ENCODE measurements at places on chromosomes 5 and 9.
A peak's percentile ranks its signal among the peaks of the same experiment; 100 is the strongest.

GRCh38 chr9:122777935-122778627 is 10.7 kb upstream of the OR5C1 start:
- DNase-seq, result no peak

GRCh38 chr5:62460578-62460983 is 48.0 kb downstream of the IPO11 start:
- no peak for DNase-seq

DNA sequence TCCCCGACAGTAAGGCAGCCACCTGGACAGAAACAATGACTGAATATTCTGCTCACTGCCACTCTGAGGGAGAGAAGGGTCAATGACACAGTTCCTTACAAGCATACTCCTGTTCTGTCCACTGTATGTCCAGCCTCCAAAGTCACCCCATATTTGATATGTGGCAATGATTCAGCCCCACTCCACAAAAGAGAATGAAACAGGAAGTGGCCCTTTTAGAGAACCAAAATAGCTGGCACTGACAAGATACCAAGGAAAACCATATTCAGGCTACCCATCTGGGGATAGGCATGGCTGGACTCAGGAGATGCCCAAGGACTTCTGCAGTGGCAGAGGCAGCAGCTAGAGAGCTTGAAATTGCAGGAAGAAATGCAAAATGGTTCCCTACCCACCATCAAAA is 12.8 kb upstream of the GFRA3 start:
- DNase-seq, result no peak

DNA sequence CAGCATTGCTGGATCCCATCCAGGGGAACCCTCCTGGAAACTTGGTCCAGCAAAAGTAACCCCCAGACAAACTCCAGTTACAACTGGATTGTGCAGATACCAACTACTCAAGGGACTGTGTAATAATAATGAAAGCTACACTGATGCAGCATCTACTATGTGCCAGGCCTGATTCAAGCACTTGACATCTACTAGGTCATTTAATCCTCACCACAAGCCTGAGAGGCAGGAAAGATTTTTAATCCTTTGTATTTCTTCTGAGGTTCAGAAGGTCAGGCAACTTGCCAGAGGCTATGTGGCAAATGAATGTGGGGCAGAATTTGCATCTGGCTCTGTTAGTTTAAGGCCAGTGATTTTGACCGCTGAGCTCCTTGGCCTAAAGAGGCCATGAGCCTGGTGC is 29.5 kb upstream of the FOXI1 start:
- DNase-seq, result no peak

DNA sequence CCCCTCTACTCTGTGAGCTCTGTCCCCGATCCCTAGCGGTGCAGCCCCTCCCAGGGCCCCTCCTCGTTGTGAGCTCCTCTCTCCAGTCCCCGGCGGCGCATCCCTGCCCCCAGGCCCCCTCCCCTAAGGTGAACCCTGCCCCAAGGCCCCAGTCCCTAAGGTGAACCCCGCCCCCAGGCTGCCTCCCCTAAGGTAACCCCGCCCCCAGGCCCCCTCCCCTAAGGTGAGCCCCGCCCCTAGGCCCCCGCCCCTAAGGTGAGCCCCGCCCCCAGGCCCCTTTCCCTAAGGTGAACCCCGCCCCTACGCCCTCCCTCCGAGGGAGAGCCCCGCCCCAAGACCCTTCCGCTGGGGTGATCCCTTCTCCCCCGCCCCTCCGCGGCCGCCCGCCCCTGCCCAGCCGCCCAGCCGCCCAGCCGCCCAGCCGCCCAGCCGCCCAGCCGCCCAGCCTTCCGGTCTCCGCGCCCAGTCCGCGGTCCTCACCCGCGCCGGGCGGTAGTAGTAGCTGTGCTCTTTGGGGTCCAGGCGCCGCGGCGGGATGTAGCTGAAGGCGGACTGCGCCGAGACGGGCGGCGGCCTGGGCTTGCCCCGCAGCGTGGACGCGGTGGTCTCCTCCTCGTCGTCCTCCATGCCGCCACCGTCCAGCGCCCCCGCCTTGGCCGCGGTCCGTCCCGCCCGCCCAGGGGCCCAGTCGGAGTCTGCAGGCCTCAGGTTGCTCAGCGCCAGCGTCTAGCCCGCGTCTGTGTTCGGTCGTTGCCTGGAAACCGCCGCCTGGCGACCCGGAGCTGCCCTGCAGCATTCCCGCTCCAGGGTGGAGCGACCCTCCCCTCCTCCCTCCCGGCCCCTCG is at the start of gene CFAP90:
Gene CFAP90, minus strand, starts transcription at position 739 of the 845 bp plus-strand sequence. Its CDS starts 112 bp downstream, at position 627.
- peak; percentile 8 for DNase-seq

GRCh38 chr9:113219969-113220368 is 1.1 kb downstream of the FKBP15 start:
- peak; percentile 14 for DNase-seq

DNA sequence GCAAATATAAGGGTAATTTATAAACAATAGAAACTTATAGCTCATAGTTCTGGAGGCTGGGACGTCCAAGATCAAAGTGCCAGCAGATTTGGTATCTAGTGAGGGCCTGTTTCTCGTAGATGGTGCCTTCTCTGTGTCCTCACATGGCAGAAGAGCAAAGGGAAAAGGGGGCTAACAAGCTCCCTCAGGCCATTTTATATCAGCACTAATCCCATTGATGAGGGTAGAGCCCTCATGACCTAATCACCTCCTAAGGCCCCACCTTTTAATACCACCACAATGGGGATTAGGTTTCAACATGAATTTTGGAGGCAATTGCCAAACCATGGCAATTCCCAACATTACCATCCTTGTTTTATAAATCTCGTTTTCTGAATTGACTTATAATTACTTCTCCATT is 259.8 kb downstream of the ARRDC3 start:
- no peak for DNase-seq

GRCh38 chr9:110303133-110303532 is 34.5 kb downstream of the TXNDC8 start:
- no peak for DNase-seq

- DNase-seq, result no peak
Measured at GRCh38 chr5:38463634-38464521, 92.6 kb downstream of the LIFR start.

DNA sequence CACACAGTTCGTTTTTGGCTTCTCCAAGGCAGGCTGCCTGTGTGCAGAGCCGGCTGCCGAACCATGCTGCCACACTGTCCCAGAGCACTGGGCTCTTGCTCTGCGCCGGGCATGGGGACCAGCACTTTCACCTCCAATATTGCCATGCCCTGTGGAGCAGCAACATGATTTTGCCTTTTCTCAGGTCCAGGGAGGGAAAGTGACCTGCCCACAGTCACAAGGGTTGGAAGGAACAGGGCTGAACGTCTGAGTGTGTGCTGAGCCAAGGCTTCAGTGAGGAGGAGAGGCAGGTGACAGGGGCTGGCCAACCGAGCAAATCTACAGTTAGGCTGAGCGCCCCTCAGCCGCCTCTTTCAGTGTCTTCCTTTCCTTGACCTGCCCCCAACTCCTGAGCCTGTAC is 34.0 kb upstream of the SYNPO start:
- DNase-seq, result no peak

- no peak for DNase-seq
Measured at GRCh38 chr9:18834740-18835361, 198.2 kb downstream of the SAXO1 start.

- no peak for DNase-seq
Measured at GRCh38 chr9:99296291-99296951, 74.3 kb downstream of the SEC61B start.

DNA sequence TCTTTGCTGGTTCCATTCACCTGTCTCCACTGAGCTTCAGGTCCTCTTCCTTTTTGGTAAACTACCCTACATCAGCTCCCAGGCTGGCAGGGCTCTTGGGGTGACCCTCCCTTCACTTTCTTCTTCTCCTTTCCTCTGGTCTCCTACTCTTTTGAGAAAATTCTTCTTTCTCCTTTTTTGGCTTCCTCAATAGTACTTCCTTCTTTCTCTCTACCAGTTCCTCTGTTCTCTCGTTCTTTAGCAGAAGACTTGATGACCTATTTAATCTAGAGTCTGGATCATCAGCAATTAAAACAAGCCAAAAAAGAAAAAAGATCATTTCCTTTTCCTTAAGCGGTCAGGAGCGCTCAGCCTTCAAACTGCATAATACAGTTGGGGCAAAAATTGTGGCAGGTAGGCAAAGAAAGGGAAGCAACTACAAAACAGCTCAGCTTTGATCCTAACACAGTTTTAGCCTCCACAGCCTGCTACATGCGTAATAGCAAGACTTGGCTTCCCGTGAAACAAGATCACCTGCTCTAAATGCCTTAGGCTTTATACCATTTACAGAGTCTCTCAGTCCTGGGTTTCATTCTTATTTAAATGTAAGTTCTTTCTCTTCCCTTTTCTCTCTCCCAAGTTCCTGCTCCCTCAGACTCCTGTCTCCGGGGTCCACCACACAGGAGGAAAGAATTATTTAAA is 14.0 kb upstream of the GSN start:
- no peak for DNase-seq

DNA sequence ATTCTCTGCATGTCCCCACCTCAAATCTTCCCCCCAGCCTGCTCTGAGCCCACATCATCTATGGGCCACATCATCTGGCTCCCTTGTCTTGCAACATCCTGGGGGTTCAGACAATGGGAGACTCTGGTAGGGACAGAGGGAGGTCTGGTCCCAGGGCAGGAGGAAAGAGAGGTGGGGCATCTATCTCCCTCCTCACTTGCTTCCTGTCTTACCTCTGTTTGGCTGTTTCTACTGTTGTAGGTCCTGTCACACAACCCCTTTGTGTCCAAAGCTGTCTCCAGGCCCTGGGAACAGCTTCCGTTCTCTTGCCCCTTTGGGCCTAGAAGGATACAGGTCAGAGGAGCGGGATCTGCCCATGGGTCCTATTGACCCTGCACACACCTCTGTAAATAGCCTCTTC is 227.2 kb downstream of the NSG2 start:
- no peak for DNase-seq

DNA sequence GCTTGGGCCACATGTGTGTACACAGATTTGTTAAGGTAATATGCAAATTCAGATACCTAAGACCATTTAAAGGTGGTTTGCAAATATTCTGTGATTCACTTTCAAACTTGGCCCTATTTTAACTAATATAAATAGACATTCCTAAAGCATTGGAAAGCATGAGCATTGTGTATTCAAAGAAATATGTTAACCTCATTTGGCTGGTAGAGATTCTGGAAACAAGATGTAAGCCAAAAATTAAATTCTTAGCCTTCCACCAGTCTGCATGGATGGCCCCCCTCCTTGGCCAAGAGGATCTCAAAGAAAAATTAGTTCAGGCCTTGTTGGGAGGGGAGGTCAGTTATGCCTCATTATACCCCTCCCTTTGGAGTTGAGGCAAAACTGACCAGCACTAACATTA is 38.7 kb upstream of the C6 start:
- DNase-seq, result no peak

DNA sequence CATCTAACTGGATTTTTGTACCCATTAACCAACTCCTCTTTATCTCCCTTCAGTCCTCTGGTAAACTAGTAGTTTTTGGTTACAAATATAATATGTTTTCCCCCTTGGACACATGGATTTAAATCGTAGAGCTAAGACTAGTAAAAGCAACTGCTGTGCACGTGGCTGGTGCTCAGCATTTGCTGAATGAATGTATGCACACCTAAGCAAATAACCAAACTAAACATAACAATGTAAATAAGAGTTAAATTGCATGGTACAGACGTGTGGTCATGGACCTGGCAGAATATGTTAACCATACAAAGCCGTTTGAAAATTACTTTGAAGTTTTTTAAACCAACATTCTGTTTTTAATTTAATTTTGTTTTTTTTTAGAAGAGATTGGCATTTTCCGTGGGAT is 65.2 kb upstream of the FYB1 start:
- DNase-seq, result no peak

GRCh38 chr5:68823301-68823700 is 270.5 kb upstream of the SLC30A5 start:
- no peak for DNase-seq

GRCh38 chr5:150166650-150167511 is at the start of gene CDX1:
Gene CDX1 (plus strand): TSS chr5:150166778. CDS start chr5:150166877, 99 bp downstream.
- DNase-seq, result no peak

GRCh38 chr5:151483647-151484046 is 36.2 kb downstream of the SLC36A1 start:
- DNase-seq, result no peak

- DNase-seq, result no peak
Measured at GRCh38 chr5:148060309-148060708, 3.5 kb upstream of the SPINK5 start.

DNA sequence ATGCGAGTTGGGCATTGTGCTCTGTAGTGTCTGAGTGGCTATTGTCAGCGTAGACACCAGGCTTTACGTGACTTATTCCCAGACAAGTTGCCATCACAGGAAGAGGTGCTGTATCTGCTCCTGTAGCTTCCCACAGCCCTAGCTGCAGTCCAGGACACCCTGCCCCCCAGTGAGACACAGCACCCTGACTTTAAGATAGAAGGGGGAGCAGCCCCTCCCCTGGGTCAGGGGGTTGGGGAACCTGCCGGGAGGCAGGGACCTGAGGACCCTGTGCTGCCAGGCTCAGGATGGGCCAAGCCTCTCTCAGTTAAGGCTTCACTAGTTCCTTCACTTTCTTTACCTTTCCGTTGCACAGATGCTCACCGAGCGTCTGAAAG is 75.4 kb downstream of the NEK6 start:
- DNase-seq, result no peak

GRCh38 chr9:81372628-81373191 is 316.6 kb downstream of the TLE1 start:
- DNase-seq, result no peak

GRCh38 chr5:151684690-151685361 is 1.9 kb downstream of the SPARC start:
- no peak for DNase-seq

DNA sequence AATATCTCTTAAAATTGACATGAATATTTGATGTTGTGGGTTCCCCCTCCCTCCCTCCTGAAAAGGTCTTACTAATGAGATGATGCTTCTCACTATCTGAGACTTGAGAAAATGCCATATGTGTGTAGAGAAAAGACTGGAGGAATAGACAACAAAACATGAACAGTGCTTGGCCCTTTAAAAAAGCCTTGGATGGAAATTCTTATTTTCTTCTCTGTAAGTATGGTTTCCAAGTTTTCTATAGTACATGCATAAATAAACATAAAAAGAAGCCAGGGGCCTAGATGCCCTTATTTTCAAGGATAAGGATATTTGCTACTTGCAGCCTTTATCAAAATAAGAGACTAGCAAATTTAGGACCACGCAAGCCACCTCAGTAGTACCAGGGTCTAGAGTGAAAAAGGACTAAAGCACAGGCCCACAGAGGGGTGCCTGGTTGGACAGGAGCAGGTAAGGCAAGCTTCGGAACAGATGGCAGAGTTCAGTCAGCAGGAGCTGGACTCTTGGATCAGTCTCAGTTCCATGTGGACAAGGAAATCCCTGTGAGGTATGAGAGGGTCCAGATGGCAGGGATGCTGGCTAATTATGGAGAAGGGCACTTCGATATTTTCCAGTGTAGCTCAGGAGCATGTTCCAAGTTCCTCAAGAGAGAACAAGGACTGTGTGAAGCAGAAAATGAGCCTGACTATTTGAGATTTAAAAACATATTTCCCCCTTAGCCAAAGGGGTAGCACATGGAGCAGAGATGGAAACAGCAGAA is 4.6 kb upstream of the ANP32B start:
- DNase-seq, result no peak

Measured in activated naive CD8-positive, alpha-beta T cell treated with anti-CD3 and anti-CD28 coated beads, Interleukin-2, amount 50 U/mL, for 24 hours (primary cell).